ENCODE measurements at places on chromosomes 7 and 10. TPM values are rescaled to one million over a fixed set of nuclear protein-coding genes. Genes with fewer than 3 reads are reported as not detected.

DNA sequence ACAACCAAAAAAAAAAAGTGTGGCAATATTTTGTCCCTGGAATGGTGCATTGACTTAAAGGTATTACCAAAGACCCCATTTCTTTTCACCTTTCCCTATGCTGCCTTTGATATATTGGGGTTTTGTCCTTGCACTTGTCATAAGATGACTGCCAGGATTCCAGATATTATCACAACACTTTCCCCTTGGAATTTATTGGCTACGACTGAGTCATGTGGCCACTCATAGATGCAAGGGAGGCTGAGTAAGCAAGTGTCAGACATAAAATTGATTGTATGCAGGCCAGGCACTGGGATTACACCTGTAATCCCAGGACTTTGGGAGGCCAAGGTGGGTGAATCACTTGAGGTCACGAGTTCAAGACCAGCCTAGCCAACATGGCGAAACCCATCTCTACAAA is 83.6 kb downstream of the PPP1R3C start:
- DNase-seq = no peak

GRCh38 chr7:41928166-41928565 is 225.3 kb upstream of the INHBA start:
- no peak for DNase-seq

GRCh38 chr10:5584895-5585516 is 60.2 kb downstream of the CALML3 start:
- no peak for DNase-seq

DNA sequence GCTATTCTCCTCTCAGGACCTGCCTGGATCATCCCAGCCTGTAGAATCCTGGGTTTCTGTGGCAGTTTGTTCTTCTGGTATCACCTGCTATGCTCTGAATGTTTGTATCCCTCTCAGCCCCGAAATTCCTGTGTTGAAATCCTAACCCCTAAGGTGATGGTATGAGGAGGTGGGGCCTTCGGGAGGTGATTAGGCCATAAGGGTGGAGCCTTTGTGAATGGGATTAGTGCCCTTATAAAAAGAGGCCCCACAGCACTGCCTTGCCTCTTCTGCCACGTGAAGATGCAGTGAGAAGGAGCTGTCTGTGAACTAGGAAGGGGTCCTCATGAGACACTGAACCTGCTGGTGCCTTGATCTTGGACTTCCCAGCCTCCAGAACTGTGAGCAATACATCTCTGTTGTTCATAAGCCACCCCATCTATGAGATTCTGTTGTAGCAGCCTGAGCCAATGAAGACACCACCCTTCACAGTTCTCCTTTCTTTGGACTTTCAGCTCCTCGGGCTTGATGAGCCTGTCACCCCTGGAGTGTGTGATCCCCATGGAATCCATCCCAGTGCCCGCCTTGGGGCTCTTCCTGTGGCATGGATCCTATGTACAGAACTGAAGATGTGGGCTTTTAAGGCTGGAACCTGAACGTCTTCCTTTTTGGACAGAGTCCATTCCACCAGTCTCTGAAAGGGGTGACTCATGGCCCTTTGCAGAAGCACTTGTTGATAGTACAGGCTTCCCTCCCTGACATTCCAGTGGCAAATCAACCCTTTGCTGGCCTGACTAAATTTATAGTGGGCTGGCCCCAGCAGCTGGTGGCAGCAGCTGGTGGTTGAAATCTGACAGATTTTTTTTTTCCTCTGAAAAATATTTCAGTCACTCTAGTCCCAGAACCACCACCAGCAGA is 138.0 kb downstream of the TACC2 start:
- DNase-seq = peak; percentile 67

DNA sequence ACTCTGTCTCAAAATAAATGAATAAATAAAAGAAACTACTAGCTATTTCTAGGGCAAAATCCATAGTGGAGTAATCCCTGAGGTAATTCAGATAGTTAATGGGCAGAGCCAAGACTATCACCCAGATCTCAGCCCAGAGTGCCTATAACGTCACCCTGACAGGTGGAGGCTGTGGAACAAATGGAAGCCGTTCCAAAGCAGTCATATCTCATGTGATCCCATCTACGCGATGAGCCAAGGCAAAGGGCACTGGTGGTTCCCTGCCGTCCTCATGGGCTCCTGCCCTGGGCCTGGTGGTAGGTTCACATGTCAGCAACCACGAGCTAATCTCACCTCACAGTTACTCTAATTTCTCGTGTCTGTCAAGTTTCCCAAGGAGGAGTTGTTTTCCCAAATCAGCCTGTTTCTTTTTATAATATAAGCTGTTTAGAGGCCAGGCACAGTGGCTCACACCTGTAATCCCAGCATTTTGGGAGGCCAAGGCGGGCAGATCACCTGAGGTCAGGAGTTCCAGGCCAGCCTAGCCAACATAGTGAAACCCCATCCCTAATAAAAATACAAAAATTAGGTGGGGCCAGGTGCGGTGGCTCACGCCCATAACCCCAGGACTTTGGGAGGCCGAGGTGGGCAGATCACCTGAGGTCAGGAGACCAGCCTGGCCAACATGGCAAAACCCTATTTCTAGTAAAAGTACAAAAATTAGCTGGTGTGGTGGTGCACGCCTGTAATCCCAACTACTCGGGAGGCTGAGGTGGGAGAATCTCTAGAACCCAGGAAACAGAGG is 22.5 kb upstream of the ASCC1 start:
- no peak for DNase-seq

- DNase-seq = no peak
These were observed 17.7 kb downstream of the GPR26 start for GRCh38 chr10:123683865-123684264.

- no peak for DNase-seq
These were observed 120.6 kb downstream of the SLIT1 start for GRCh38 chr10:97065128-97065527.

DNA sequence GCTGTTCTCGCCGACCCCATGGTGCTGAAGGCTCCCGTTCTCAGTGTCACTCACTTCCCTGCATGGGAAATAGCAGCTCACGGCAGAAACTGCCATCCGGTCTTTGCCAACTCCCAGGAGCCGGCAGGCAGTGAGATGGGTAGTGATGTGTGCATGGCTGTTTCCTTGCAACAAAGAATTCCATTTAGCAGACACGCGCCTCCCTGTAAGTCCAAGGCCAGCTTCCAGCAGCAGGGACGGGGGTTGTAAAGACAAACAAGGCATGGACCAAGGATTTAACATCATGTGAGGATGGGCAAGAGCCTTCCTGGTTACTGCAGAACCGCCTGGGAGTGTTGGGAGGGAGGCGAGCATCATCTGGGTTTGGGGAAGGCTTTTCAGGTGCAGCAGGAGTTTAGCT is 273.1 kb downstream of the GLRX3 start:
- no peak for DNase-seq

DNA sequence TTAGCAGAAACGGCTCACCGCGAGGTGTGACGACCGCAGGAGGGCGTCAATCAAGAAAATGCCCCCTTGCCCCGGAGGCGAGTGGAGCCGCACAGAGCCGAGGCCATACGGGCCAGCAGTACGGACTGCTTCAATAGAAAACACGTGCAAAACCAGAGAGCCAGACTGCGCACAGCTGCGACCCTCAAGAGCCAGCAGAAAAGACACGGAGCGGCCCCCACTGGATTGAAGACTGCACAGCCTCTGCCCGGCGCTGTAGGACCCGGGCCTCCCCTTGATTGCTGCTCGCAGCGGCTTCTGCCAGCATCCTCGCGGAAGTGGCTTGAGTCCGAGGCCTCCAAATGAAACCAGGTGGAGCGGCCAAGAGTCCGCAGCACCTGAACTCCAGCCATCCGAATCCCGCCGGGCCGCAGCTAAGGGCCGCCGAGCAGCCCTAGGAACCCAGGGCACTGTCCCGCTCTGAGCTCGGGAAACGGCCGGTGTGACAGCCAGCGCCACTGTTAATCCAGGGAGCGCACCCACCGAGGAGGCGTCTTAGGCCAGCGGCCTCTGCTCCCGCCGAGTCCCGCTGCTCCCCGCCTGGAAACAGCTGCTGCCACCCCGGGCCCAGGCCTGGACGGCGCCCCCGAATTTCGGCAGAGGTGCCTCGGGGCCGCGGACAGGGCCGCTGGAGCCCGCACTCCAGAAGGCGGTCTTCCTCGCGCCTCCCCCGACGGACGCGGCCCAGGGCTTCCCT is 660 bp upstream of the HHEX start:
- no peak for DNase-seq

- no peak for DNase-seq
These were observed 43.9 kb upstream of the SRGN start for GRCh38 chr10:69043931-69044531.

DNA sequence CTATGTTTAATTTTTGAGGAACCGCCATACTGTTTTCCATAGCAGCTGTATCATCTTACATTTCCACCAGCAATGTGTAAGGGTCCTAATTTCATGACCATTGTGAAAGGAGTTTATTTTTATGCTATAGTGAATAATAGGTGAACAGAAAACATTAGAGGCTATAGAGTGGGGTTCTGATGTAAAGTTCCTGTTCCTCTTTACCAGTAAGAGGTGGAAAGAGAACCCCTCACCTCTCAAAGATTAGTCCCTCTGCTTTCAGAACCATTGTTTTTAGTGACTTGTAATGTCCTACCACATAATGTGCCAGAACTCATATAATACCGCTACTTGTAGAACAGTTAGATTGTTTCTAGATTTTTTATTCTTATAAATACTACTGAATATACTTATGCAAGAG is 34.2 kb downstream of the SUFU start:
- DNase-seq = no peak

GRCh38 chr7:118352867-118353453 is 128.5 kb downstream of the ANKRD7 start:
- no peak for DNase-seq

- no peak for DNase-seq
These were observed 148.4 kb downstream of the TPST1 start for GRCh38 chr7:66353547-66353946.

DNA sequence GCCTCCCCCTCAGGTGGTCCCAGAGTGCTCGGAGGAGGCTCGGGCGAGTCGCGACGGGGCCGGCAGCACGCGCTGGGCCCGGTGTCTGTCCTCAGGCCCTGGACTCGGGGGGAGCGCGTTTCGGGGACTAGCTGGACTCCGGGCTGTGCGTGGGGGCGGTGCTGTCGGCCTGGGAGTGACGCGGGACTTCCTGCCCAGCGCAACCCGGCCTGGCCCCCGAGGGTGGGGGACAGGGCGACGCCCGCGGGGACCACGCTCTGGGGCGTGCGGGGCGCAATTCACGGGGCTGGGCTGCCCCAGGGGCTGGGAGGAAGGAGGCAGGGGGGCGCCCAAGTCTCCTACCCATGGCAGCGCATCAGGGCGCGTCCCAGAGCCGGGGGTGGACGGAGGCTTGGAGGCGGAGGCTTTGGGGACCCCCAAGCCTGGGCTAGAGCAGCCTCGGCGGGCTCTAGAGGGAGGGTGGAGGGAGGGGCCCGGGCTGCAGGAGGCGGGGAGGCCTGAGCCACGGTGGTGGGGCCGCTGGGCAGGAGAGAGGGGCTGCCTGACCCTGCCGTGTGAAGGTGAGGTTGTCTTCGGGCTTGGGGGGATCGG is 2.3 kb upstream of the VENTX start:
- DNase-seq = no peak

DNA sequence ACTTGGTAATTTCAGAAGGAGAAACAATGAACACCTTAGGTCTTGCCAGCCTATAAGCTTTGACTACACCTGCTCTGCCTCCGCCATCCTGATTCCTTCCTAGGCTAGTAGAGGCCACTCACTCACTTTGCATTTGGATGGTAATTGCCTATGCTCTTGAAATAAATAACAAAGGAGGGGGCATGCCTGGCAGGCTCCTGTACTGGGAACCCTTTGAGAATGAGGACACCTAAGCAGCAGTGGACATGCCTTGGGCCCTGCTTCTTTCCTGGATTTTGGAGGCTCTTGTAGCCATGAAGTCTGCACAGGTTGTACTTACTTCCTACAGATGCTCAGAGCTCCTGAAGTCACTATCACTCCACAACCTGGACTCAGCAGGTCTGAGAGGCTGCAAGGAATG is 65.8 kb downstream of the BLNK start:
- no peak for DNase-seq

GRCh38 chr10:3471472-3471871 is 298.9 kb upstream of the PITRM1 start:
- no peak for DNase-seq

DNA sequence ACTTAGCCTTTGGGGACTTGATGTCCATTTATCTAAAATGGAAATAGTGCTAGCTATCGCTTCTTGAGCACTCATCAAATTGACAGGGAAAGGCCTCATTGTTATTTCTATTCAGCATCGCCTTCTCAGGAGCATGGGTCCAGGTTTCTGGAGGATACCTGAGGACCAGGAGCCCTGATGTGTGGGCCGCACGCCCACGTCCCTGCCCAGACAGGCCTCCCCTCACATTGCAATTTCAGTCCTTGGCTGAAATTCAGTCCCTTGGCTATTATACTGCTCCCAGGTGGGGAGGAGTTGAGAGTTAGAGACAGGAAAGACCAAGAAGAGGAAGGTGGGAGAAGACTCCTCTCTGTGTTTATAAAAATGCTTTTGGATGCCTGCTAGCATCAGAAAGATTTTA is 38.9 kb downstream of the GPRIN2 start:
- DNase-seq = no peak

DNA sequence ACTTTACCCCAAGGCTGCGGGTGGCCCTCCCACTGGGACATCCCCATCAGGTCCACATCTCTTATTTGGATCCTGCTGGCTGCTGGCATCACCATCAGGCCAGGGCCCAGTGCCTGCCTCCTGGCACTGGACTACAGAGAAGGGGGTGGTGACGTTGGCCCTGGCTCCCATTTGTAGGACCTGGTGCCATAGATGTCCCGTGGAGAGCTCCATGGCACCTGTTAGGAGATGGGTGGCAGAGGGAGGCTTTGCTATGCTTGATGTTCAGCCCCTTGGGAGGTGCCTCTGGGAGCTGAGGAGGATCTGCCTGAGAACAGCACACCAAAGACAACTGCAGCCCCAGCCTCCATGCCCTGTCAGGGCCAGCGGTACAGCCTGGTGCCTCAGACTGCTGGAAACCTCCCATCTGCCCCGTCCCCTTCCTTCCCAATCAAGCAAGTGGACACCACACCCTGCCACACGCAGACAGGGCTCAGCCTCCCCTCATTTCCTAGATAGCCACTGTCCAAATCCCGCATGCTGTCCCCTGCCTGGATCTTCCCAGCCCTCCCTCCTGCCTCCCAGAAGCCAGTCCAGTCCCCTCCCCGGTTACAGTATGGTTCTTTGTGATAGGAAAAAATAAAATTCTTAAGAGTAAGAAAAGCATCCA is 230.0 kb upstream of the GRB10 start:
- DNase-seq = no peak

The AKR1C4 gene
- total RNA-seq = not detected

The ABCA13 gene
- total RNA-seq = 0.44 TPM

The CALHM1 gene
- total RNA-seq = not detected

The GIMAP7 gene
- total RNA-seq = 34.5 TPM

The JMJD1C gene
- total RNA-seq = 130 TPM

The SRRM3 gene
- total RNA-seq = 0.23 TPM

The AGAP9 gene
- total RNA-seq = 4.8 TPM

The DNTT gene
- not detected for total RNA-seq

The OR2A7 gene
- not detected for total RNA-seq

All from glomerular endothelial cell (primary cell).